ENCODE measurements at places on chromosomes 6 and 20. TPM values are rescaled to one million over a fixed set of nuclear protein-coding genes. Genes with fewer than 3 reads are reported as not detected.

DNA sequence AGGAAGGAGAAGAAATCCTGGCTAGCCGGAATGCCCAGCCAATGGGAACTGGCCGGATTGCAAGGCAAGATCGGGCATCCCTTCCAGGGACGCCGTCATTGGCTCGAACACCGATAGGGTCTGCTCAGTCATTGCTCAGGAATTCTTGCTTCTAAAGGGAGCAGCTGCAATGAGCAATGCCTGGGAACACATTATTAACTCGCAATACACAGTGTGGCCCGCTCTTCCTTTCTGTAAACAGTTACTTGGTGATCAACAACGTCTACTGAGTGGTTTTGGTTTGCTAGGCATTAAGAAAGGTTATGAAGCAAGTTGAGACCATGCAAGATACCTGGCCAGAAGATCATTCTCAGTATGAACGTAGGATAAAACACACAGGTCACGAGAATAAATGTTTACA is 165.4 kb upstream of the CITED2 start:
- no peak overlapping the region for H3K27ac ChIP-seq
- no peak for DNase-seq
- no peaks in the 10 kb centered on the region for H3K36me3 ChIP-seq
- H3K27me3 ChIP-seq: no peaks in the 10 kb centered on the region

DNA sequence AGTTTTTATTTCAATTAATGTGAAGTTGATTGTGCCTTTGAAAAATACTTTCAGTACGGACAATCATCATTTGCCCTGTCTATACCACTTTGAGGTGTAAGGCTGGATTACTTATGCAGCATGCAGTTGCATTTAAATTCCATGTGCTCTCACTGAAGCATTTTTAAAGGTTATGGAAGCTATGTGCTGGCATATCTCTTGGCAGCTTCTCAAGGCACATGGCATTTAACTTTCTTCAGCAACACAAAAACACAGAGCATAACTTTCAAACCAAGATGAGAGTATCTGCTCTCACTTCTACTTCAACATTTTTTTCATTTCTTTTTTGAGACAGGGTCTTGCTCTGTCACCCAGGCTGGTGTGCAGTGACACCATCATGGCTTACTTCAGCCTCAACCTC is 360.6 kb upstream of the RUNX2 start:
- DNase-seq: no peak
- H3K4me1 ChIP-seq: no peaks in the 10 kb centered on the region
- no peak overlapping the region for H3K27ac ChIP-seq
- H3K4me3 ChIP-seq: no peak overlapping the region
- no peaks in the 10 kb centered on the region for H3K27me3 ChIP-seq

The DYNLT2 gene
- polyA plus RNA-seq: 7.2 TPM

GRCh38 chr20:5531318-5532081 is 214.7 kb upstream of the PROKR2 start:
- no peaks in the 10 kb centered on the region for H3K36me3 ChIP-seq
- H3K27me3 ChIP-seq: peaks cover 4% of the 10 kb centered on the region
- H3K4me3 ChIP-seq: no peak overlapping the region
- H3K27ac ChIP-seq: peak overlapping the region; percentile 7
- no peak for DNase-seq

DNA sequence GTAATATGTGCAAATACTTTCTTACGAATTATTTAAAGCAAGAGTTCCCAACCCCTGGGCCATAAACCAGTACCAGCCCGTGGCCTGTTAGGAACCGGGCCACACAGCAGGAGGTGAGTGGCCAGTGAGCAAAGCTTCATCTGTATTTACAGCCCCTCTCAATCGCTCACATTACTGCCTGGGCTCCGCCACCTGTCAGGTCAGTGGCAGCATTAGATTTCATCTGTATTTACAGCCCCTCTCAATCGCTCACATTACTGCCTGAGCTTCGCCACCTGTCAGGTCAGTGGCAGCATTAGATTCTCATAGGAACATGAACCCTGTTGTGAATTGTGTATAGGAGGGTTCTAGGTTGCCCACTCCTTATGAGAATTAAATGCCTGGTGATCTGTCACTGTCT is 142.0 kb downstream of the RNASET2 start:
- H3K27me3 ChIP-seq: peaks cover 3% of the 10 kb centered on the region
- DNase-seq: no peak
- H3K36me3 ChIP-seq: no peaks in the 10 kb centered on the region

- H3K4me1 ChIP-seq: no peaks in the 10 kb centered on the region
- no peak overlapping the region for H3K27ac ChIP-seq
- DNase-seq: no peak
- H3K36me3 ChIP-seq: no peaks in the 10 kb centered on the region
Observed at GRCh38 chr6:134247231-134247833, 70.6 kb downstream of the SGK1 start.

Data from K562 (cell line).